ENCODE measurements at places on chromosomes 6 and 20. TPM values are rescaled to one million over a fixed set of nuclear protein-coding genes. Genes with fewer than 3 reads are reported as not detected.

The RUNX2 gene
- 2.0 TPM for polyA plus RNA-seq

The POM121L2 gene
- not detected for polyA plus RNA-seq

The GTSF1L gene
- not detected for polyA plus RNA-seq

DNA sequence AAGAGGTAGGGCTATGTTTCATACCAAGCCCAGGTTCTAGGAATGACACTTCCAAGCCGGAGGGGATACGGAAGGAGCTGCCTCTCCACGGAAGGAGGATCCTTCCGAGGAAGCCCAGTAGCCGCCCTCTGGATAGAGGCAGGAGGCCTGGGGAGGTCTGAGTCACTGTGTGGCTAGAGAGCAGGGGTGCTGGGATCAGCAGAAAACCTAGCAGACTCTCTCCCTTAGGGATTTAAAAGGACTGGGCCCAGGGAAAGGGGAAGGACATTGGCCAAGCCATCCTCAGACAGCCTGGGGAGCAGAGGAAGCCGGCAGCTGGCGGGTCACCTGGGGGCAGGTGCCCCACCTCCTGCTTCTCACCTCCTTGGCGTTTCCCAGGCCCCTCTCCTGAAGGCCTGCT is 36.6 kb upstream of the NFATC2 start:
- no peak for DNase-seq

DNA sequence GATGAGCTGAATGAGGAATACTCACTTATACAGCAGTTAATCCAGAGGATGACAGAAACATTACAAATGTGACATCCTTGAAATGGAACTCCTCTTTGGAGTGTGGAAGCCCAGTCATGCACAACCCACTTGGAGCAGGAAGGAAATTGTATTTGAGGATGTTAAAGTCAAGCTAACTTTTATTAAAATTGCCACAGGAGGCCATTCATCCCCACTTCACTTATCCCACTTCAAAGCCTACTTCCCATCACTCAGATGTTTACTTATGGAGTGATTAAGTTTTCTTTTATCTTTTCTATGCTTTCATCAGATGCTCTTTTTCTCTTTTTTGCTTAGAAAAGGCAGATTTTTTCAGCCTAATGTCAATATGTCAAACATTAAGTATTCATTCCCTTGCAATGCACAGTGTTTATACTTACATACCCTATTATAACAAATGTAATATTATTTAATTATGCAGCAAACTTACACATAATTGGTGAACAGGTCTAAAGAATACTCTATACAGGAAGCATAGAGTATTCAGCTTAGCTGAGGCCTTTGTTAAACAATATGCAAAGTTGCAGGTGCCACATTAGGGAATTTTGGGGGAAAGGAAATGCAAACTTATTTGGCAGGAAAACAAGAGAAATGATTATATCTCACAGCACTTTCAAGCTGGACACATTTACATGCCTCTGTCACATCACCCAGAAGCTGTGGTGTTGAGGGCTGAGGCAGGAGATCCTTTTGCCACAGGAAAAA is 148.9 kb downstream of the KHDC1L start:
- no peak for DNase-seq

- no peak for DNase-seq
Observed at GRCh38 chr6:163525926-163526325, 111.4 kb downstream of the QKI start.

DNA sequence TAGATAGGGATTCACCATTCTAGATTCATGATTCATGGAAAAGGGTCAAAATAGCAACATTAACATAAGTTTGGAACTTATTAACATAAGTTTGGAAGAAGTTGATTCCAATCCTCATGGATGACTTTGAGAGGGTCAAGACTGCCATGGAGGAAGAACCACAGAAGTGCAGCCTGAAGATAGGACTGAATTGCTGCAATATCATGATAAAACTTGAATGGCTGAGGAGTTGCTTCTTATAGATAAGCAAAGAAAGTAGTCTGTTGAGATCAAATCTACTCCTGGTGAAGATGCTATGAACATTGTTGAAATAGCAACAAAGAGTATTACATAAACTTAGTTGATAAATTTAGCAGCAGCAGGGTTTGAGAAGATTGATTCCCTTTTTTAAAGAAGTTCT is 62.2 kb downstream of the GMDS start:
- DNase-seq = no peak

The CNKSR3 gene
- 5.6 TPM for polyA plus RNA-seq

GRCh38 chr6:147806697-147807096 is 298.2 kb downstream of the SAMD5 start:
- DNase-seq = no peak

The NEU1 gene
- 48.1 TPM for polyA plus RNA-seq

DNA sequence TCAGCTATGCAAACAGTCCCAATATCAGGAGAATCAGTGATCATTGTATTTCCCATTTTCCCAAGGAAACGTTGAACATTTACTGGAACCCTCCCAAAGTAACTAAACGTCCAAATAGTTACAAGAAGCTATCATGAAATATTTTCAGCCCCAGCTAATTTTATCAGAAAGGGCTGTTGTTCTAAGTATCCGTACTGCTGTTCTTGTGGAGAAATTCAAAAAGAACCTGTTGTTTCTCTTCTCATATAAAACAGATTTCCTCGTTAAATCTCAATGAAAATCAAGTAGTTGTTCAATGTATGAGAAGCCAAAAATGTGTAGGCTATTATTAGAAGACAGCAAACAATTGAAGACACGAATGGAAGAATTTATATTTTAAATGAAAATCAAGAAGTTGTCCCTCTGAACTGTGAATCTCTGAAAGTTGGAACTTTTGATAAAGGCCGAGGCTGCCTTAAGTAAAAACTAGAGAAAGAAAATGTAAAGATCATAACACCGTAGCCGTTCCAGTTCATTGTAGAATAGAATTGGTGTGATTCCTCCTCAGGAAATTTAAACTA is 107.7 kb downstream of the HFE start:
- DNase-seq = no peak

- DNase-seq = no peak
Observed at GRCh38 chr6:123415844-123416468, 220.8 kb downstream of the TRDN start.

DNA sequence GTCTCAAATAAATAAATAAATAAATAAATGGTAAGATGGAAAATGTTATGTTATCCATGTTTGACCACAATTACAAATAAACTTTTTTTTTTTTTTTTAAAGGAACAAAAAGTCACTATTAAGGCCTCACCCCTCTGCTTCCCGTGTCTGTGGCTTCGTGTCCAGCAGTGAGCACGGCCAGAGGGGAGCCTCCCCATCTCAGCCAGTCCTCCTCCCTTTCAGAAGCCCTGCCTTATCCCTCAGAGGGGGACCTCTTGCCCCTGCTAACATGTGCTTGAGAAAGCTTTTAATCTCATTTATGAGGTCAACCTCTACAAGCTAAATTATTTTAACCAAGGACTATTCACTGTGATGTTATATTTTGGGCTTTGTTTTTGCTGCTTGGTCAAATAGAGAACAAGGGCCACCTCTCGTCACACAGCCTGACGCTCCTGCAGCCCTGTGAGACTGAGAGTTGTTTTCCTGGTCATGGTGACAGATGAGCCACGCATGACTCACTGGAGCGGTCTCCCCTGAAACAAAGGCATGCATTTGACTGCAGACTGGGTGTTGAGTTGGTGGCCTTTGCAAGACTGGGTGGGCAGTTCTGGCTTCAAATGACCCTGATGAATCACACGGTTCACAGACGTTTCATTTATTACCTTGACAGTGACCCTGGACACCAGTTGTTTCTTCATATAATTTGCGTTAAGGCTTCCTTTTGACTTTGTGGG is 131.8 kb downstream of the TIAM2 start:
- no peak for DNase-seq

DNA sequence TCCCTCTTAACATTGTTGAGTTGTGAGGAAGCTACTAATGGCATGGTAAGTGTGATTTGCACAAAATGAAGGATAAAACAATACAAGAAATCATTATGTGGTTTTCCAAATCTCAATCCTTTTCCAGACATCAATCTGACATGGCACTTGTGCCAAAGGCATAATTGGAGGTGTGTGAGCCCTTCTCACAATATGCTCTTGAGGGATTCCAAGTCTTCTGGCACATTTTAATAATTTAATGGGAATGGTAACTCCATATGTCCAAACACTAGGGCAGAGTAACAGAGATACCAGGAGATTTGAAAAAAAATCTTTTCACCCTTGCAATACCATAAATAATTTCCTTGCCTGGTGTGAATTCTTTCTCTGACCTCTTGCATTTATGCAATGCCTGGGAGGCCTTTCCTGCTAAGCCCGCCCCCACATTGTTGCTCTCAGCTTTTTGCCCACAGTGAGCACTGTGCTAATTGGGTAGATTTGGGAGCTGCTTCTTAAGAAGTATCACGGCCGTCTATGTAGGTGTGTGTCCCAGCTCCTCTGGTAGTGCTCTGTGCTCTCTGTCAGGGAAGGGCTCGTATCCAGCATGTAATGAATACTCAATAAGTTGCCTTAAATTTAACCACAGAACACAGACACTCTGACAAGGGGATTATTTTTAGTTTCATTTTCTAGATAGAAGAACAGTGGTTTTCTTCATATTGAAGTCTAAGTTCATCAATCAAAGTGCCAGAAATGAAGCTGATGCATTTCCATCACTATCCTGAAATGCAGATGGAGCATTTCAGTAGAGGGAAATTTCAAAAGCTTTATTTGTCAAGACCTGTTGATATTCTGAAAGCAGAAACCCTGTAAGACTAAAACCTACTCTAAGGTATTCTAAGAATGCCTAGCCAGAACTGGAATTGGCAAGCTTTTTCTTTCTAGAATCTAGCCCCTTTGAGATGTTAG is 54.4 kb upstream of the CEP85L start:
- DNase-seq = no peak

- no peak for DNase-seq
Observed at GRCh38 chr6:13563009-13563408, 11.4 kb upstream of the SIRT5 start.

DNA sequence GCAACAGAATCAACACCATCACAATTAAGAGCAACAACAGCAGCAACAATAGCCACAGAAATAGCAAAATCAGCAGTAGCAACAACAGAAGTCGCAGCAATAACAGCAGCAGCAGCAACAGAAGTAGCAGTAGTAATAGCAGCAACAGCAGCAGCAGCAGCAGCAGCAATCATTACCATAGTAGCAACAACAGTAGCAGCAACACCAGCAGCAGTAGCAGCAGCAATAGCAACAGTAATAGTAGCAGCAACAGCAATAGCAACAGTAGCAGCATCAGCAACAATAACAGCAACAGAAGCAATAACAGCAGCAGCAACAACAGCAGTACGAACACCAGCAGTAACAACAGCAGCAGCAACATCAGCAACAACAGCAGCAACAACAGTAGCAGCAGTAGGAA is 39.8 kb downstream of the SLC22A2 start:
- no peak for DNase-seq

DNA sequence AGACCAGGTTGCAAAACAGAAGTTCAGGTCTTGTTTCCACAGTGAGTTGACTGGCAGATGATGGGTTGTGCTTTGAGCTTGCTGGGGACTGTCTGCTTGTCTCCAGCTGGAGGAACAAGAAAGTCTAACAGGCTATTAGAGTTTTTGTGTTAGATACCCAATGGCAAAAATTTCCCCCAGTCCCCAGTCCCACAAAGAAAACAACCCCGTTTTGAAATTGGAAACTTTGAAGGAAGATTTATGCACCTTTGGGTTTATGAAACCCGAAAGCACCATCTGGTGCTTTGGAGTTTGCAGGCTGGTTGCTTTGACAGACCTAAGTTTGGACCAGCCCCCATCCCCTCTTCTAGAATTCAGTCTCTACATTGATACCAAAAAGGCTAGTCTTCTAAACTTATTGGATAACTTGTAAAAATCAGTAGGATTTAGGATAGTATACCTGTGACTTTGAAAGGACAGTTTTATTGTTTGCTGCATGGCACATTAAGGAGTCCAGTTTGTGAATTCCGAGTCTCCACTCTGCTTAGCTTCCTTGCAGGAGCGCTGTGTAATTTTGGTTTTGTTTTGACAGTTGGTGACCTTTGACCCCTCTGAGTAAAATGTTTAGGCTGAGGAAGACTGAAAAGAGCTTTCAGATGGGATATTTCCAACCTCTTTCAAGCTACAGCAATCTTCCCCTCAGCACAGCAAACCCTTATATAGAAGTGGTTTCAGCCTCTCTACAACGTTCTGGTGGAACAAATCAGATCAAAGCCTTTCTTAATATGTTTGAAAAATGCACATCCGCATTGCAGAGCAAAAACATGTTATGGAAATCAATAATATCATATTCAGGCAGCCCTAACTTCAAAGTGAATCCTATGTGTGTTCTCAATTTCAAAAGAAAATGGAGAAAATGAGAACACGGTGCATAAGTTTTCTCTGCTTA is 25.5 kb upstream of the PRL start:
- no peak for DNase-seq

DNA sequence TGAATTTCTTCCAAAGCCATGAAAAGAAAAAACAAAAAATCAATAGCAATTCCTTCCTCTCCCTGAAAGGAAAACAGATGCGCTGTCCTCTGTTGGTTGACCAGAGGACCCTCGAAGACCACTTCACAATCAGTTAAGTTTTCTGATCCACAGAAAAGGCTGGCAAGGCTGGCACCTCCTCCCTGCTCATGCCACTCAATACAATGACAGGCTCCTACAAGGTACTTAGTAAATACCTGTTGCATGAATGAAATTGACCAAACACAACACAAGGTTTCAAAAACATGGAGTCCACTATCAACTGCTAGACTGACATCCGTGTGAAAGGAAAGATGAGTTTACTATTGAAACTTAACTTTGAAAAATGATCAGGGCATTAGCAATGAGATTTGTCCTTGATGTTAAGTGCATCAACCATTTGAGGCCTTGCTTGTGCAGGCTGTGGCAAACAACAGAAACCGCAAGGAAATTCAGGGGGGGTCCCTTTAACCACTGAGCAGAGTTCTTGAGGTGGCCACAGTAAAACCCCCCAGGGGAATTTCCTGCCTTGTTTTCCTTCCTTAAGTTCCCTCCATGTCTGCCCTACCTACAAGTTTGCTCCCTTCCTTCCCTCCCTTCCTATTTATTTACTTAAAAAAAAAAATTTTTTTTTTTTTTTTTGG is 27.9 kb upstream of the RTF2 start:
- no peak for DNase-seq

DNA sequence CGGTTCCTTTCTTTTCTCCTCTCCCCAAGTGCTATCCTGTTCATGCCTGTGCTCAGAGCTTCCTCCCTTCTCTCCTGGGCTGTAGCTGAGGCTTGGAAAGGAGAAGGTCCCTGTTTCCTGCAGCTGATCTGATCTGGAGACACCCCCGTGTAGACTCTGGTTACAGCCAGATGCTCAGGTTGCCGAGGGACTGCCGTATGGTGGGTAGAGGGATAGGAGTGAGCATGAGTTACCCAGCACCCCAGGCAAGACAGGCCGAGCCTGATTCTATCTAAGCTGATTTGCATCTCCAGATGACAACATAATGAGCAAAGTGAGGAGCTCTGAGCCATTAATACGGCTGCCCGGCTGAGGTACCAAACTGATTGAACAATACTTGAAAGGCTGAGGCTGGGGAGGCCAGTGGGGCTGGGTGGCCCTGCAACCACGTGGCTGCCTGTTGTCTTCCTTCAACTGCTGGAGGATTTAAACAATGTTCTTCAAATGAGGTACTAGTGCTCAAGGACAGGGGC is 91.8 kb downstream of the ASXL1 start:
- no peak for DNase-seq

All from BJ (cell line).